ENCODE measurements at places on chromosomes 1 and 21.

- DNase-seq: no peak
Observed at GRCh38 chr1:90200646-90201205, 205.8 kb downstream of the ZNF326 start.

GRCh38 chr21:15421441-15421881 is 308.3 kb upstream of the USP25 start:
- DNase-seq: no peak

DNA sequence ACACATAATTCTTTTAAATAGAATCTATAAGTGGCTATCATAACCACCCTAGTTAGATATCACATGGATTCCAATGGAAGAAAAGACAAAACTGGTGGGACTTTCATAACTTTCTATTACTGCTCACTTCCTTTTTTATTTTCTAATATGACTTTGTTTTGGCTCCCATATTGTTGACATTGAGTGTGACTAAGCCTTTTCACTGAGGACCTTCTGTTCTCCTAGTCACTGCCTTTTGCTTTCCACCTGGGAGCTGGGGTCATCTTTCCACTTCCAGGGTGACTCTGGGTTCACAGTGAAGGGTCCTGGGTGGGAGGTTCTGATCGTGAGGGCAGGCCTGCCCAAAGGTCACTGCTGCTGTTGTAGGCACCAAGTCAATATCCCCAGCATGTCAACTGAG is 275.8 kb downstream of the TGFB2 start:
- no peak for DNase-seq

GRCh38 chr1:52662645-52663313 is 29.8 kb downstream of the SHISAL2A start:
- no peak for DNase-seq

GRCh38 chr1:154663471-154664060 is 55.6 kb upstream of the ADAR start:
- DNase-seq: no peak

DNA sequence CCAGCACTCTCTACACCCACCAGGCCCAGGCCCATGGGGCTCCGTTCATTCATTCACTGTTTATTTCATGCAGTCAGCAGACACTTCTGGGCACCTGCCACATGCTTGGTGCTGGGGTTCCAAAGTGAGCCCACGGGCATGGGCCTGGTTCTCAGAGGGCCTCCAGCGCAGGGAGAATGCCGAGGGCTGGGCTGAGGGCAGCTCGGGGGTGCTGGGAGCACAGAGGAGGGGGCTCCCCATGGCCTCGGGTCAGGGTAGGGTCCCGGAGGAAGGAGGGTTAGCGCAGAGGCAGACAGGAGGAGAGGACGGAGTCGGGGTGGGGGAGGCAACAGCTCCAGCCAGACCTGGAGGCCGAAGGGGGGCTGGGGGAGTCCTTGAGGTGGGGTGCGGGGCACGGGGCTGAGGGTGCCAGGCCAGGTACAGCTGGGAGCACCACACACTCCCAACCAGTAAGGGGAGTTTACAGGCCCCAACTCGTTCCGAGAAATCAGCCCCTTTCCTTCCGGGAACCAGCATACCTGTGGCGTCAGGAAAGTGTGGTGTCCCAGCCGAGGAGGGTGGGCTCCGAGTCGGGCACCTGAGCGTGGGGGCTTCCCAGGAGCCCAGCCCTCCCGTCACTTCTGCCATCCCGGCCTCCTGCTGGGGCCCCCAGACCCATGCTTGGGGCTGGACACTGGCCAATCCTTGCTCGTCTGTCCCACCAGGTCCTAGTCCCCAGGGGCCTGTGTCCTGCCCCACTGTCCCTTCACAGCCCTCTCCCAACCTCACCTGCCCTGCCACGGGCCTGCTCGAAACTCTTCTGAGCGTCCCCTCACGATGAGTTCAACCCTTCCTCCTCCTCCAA is 10.8 kb downstream of the ARHGEF16 start:
- DNase-seq: no peak

DNA sequence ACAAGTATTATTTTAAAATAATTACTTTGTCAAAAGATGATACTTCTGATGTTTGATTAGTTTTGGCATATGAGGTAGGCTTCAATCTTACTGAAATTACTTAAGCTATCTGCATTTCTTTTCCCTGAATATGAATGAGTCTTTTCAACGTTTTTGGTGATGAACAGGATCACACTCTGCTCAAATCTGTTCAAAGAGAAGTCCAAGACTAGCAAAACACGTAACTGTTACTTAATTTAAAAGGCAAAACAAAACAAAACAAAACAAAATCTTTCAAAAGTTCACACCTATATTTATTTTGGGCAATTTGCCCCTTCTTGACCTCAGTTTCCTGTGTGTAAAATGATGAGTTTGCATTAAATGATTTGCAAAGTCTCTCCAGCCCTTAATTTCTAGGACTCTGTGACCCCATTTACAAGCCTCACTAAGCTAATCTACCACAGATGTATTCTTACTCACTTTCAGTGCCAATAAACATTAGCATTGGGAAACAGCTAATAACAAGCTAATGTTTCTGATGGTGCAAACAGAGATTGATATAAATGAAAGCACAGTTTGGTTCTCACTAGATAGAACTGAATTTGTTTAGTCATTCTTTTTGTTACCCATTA is 865.4 kb downstream of the LTN1 start:
- no peak for DNase-seq

- DNase-seq: no peak
Observed at GRCh38 chr21:39537571-39537970, 75.2 kb upstream of the B3GALT5 start.
